ENCODE measurements at places on chromosomes 16 and 17.

DNA sequence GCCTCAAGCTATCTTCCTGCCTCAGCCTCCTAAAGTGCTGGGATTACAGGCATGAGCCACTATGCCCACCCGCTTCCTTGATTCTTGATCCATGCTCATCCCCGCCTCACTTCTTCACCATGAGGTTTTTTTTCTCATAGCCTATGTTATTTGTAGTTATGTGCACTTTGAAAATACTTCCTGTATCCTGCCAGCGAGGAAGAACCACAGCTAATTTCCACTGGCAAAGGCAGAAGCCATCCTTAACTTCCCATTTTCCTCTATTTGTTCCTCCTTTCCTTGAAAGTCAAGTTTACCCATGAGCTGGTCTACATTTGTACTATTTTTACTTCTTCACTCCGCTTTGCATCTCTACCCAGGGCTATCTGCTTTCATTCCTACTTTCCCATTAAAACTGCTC is 189.7 kb upstream of the ZFHX3 start:
- DNase-seq: no peak

- DNase-seq: peak; percentile 1
Observed at GRCh38 chr17:30021708-30022317, 80.4 kb downstream of the EFCAB5 start.

- no peak for DNase-seq
Observed at GRCh38 chr17:38896346-38896954, 26.6 kb downstream of the LASP1 start.

- DNase-seq: no peak
Observed at GRCh38 chr17:8537734-8538133, 92.8 kb downstream of the MYH10 start.

GRCh38 chr17:15413101-15413771 is 54.2 kb downstream of the CDRT4 start:
- no peak for DNase-seq

DNA sequence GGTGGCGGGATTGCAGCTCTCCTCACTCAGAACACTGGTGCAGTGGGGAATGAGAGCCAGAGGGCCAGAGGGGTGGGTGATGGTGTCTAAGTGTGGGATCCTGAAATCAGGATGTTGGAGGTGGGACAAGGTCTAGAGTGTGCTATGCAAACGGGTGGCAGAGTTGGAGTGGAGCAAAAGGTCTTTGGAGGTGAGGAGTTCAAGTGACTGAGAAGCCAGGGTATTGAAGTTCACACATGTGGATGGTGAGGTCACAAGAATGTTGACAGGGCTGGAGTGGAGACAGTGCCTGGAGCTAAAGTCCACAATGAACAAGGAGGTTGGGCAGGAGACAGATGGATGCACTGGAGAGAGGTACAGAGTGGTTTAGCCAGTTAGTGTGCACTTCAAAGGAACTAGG is 38.3 kb upstream of the MAP3K14 start:
- no peak for DNase-seq

GRCh38 chr16:51762081-51762996 is 611.3 kb upstream of the SALL1 start:
- DNase-seq: no peak

GRCh38 chr16:47567321-47567720 is 106.2 kb downstream of the PHKB start:
- DNase-seq: no peak

DNA sequence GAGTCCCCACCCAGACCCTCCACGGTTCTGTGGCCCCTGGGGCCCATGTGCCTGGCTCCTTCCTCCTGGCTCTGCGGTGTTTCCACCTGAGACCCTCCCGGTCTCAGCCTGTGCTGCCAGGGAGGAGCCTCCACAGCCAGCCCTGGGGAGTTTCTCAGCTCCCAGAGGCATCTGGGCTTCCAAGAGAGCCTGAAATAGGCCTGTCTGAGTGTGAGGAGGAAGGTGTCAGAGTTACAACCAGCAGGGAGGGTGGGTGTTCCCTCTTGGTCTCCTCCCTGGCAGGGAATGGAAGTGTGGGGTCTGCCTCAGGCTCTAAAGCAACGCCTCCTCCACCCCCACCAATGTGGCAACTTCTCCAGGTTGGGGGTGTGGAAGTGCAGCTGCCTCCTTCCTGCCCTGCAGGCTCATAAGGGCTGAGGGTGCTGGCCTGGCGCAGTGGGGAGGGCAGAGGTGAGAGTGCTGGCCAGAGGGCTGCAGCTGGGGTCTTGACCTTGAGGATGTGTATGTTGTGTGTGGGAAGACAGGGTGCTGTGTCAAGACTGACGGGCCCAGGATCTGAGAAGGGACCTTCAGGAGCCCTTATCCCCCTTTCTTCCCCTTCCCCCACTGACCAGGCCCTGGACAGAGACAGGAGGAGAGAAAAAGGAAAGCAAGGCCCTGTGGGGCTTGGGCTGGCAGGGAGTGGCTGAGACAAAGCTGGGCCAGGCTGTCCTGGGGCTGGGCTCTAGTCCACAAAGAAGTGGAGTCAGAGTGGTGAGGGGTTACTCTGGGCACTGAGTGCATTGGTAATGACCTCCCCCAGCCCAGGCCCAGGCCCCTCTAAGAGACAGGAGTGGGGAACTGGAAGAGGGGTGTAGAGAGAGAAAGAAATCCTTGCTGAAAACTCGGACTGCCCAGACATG is 2.4 kb downstream of the CYGB start:
- DNase-seq: no peak

DNA sequence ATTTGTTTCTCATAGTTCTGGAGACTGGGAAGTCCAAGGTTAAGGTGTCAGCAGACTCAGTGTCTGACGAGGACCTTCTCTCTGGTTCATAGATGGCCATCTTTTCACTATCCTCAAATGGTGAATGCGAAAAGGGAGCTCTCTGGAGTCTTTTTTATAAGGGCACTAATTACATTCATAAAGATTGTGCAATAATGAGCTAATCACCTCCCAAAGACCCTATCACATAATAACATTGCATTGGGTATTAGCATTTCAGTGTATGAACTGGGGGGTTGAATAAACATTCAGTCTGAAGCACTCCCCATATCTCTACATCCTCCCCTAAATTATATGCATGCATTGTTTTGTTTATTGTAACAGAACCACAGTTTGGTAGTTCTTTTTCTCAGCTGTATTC is 1086.5 kb downstream of the CDH11 start:
- no peak for DNase-seq

GRCh38 chr17:80262291-80262690 is 1.6 kb downstream of the RNF213 start:
- no peak for DNase-seq

GRCh38 chr17:4483012-4483840 is 15.5 kb upstream of the SPNS2 start:
- no peak for DNase-seq

DNA sequence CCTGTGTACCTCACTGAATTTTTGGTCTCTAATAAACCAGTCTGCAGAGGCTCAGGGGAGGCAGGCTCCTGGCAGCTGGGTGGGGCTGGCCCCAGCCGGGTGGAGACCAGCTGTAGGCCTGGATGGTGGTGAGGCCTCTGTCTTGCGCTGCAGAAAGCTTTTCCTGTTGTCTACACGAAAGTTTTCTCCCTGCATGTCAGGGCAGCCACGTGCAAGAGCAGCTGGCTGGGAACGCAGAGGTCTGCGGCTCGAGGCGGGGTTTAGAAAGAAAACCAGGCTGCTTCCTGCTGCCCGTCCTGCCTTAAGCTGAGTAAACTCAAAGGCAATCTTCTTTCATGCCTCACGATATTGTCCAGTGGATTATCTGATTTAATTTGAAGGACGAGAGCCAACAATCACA is 2.4 kb downstream of the SERPINF1 start:
- peak; percentile 22 for DNase-seq

- no peak for DNase-seq
Observed at GRCh38 chr17:28579526-28579925, 2.8 kb upstream of the ALDOC start.

GRCh38 chr17:81331527-81332043 is 36.5 kb upstream of the SLC38A10 start:
- DNase-seq: no peak

All from stimulated activated CD4-positive, alpha-beta T cell treated with anti-CD3 and anti-CD28 coated beads, TNF-alpha, amount 100 ng/mL, for 1 hour (primary cell).